Neural progenitor cell (in vitro differentiated cells): ENCODE measurements at places on chromosomes 3 and 15. TPM values are rescaled to one million over a fixed set of nuclear protein-coding genes. Genes with fewer than 3 reads are reported as not detected.

GRCh38 chr3:12943124-12944021 lies 102.0 kb upstream of the RPL32 start:
- DNase-seq: no peak
- no peaks in the 10 kb centered on the region for H3K27me3 ChIP-seq
- H3K27ac ChIP-seq: no peak overlapping the region
- H3K4me1 ChIP-seq: peaks cover 31% of the 10 kb centered on the region
- H3K4me3 ChIP-seq: no peak overlapping the region

DNA sequence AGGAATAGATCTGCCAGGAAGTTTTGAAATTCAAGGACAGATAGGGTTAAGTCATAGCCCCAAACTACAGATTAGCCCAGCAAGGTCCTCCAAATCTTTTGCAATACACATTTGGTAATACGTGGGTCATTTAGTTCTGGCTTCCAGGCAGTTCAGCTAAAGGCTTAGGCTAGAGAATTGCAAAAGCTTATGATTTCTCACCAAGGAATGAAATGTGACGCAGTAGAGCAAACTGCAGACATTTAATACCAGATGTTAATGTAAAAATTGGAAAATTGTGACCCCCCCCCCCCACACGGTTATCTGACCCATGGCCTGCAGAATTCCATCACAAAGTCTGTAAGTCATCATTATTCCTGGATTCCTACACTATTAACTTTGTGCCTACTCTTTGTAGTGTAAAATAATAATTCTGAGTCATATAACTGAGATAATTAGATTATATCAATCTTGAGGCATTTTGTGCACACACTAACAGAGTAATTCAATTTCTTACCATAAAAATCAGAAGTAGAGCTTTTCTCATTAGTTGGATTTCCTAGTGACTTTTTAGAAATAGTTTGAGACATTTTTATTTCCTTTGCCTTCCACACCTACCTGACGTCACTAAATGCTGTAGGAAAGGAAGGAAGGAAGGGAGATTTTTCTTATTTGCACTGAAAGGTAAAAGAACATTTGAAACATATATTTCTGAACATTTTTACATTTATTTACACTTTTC lies 235.2 kb downstream of the DTWD1 start:
- no peak overlapping the region for H3K4me3 ChIP-seq
- no peaks in the 10 kb centered on the region for H3K4me1 ChIP-seq
- H3K27me3 ChIP-seq: no peaks in the 10 kb centered on the region
- no peak for DNase-seq
- no peak overlapping the region for H3K27ac ChIP-seq

GRCh38 chr15:83837945-83838571 lies 184.1 kb downstream of the ADAMTSL3 start:
- no peaks in the 10 kb centered on the region for H3K36me3 ChIP-seq
- H3K27ac ChIP-seq: no peak overlapping the region
- peak; percentile 66 for DNase-seq
- no peaks in the 10 kb centered on the region for H3K27me3 ChIP-seq
- no peaks in the 10 kb centered on the region for H3K4me1 ChIP-seq

DNA sequence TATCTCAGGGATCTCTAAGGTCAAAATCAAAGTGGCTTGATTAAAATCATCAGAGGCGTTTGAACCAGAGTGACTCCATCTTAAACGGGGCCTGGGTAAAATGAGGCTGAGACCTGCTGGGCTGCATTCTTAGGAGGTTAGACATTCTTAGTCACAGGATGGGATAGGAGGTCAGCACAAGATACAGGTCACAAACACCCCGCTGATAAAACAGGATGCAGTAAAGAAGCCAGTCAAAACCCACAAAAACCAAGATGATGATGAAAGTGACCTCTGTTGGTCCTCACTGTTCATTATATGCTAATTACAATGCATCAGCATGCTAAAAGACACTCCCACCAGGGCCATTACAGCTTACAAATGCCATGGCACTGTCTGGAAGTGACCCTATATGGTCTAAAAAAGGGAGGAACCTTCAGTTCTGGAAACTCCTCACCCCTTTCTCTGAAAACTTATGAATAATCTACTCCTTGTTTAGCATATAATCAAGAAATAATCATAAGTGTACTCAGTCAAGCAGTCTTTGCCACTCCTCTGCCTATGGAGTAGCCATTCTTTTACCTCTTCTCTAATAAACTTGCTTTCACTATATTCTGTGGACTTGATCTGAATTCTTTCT lies 143.3 kb upstream of the SLCO3A1 start:
- no peaks in the 10 kb centered on the region for H3K36me3 ChIP-seq
- H3K4me3 ChIP-seq: no peak overlapping the region
- no peak overlapping the region for H3K27ac ChIP-seq
- DNase-seq: no peak
- no peaks in the 10 kb centered on the region for H3K27me3 ChIP-seq

DNA sequence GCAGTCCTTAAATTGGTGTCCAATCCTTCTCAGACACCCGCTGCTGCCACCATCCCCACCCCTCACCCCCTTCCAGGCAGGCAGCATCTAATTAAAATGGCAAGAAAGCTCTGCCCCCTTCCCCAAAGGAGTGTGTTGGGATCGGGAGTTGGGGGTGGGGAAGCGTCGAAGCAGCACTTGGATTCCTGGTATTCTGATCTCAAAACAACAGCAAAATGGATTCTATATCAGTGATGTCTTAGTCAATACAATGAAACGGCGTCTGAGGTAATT lies 1.4 kb downstream of the TNIK start:
- H3K36me3 ChIP-seq: no peaks in the 10 kb centered on the region
- H3K4me3 ChIP-seq: peak overlapping the region; percentile 61
- no peak overlapping the region for H3K27ac ChIP-seq
- DNase-seq: peak; percentile 48
- H3K4me1 ChIP-seq: peaks cover 26% of the 10 kb centered on the region

DNA sequence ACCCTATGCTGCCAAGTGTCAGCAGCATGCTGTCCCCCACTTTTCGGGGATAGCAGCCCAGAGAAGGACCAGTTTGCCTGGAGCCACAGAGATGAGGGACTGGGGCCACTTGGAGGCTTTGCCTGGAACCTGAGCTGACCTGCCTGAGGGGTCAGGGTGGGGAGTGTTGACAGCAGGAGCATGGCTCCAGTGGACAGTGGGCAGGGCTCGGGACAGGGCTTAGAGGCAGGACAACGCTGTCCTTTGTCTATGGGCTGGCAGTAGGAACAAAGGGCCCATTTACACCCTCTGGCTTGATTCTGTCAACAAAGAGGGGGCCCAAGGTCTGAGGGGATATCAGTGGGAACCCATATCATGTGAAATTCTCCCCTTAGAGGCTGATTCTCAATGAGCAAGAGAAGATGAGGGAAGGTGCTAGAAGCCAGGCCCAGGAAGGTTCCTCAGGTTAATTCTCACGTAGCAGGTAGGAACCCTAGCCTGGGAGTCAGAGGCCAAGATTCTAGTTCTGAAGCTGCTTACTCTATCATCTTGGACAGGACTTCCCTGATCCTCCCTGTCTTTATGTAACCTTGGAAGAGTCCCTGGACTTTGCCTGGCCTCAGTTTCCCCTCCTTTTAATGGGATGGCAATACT lies 29.7 kb upstream of the HHATL start:
- H3K36me3 ChIP-seq: no peaks in the 10 kb centered on the region
- DNase-seq: no peak
- peaks cover 18% of the 10 kb centered on the region for H3K4me1 ChIP-seq
- H3K27ac ChIP-seq: no peak overlapping the region
- H3K4me3 ChIP-seq: no peak overlapping the region

DNA sequence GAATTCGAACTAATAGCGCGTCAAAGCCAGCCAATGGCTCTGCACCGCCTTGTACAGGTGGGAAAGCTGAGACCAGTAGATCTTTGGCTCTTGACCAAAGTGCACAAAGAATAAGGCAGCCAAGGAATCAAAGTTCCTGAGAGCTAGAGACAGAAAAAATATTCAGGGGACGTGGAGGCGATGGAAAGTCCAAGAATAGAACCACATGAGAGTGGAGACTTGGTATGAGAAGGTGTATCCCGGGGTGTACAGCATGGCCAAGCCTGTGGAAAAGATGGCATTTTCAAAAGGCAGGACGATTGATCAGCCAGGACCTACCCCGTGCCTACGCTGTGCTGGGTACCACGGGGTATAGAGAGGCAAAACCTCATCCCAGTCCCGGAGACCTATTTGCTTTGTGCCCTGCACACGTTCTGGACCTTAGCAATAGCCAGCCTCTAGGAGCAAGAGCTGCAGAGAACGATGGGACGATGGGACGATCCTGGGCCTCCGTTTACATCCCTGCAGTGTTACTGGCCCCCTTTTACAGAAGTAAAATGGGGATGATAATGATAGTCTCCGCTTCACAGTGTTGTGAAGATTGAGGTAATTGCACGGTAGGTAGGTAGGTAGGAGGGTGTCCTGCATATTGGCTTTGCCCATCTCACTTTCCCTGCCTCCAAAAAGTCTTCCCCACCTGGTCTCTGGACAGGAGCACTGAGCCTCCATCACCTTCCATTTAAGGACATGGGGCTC lies 583 bp upstream of the RBSN start:
- H3K4me3 ChIP-seq: peak overlapping the region; percentile 93
- peaks cover 6% of the 10 kb centered on the region for H3K4me1 ChIP-seq
- H3K27ac ChIP-seq: no peak overlapping the region

- no peaks in the 10 kb centered on the region for H3K27me3 ChIP-seq
- no peak for DNase-seq
- H3K27ac ChIP-seq: no peak overlapping the region
- no peaks in the 10 kb centered on the region for H3K4me1 ChIP-seq
- no peak overlapping the region for H3K4me3 ChIP-seq
Measured at GRCh38 chr3:47314056-47314764, 31.5 kb downstream of the KLHL18 start.

GRCh38 chr15:22978691-22979237 lies 1.4 kb downstream of the CYFIP1 start:
- peaks cover 43% of the 10 kb centered on the region for H3K27me3 ChIP-seq

DNA sequence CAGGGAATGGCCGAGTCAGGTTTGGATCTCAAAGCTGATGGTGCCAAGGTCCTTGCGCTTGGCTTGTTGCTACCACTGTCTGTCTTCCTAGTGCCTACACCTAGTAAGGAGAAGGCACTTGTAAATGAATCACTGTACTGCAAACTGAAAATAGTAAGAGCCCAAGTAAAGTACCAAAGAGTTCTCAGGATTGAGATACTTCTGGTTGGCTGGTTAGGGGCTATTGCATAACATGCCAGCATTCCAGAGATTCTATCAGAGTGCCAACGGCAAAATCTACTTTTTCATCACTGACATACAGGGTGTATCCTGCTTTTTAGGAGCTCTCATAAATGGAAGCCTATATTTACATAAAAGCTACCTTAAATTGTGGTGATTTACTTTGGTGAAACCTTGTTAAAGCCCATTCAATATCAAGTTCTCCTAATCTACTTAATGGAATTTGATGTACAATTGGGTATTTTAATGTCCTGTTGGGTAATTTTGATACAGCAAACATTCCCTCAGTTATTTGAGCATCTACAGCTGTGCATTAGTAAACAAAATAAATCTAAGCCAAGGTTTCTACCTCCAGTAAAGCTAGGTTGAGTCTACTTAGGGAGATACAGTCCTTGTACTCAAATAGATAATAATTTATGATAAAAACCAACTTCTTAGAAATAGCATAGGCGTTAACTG lies 30.7 kb upstream of the CHD2 start:
- no peaks in the 10 kb centered on the region for H3K4me1 ChIP-seq
- DNase-seq: no peak
- H3K36me3 ChIP-seq: no peaks in the 10 kb centered on the region

DNA sequence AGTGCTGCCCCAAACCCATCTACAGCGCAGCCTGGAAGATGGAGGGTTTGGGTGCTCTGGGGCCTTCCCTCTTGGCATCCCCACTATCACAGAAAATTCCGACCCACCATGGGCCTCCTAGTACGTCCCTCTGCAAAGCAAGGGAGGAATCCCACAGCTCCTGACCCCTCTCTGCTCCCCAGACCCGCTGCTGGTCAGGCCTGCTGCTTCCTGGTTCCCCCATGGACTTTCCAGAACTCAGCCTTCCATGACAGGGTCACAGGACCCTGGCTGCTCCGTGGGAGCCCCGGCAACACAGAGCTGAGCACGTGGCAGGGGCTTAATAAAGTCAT lies 3.1 kb upstream of the LOXL1 start:
- no peaks in the 10 kb centered on the region for H3K27me3 ChIP-seq
- H3K4me3 ChIP-seq: no peak overlapping the region
- no peak for DNase-seq
- H3K4me1 ChIP-seq: peaks cover 52% of the 10 kb centered on the region

DNA sequence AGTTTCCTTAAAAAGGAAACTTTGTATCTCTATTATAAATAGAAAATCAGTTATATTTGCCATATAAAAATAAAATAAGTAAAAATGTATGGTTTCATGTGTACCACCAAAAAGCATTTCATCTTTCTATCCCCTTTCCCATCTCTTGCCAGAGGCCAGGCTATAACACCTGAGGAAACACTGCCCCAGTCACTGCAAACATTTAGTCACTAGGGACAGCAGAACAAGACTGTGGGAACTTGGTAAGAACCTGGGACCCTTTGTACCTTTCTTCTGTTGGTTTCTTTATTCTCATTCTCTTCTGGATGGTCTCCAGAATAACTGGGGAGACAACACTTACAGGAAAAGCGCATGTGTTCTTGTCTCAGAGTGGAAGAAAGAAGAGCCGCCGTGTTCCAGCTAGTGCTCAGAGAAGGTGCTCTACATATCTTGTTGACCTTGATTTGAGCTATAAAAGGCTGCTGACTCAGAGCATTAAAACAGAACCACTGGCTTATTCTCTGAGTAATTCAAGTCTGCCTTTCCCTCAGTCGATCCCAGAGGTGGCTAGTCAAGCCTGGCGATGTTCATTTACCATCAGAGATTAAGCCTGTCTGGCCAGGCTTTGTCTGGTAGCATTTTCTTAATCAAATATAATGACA lies 361.6 kb downstream of the RBMS3 start:
- no peaks in the 10 kb centered on the region for H3K36me3 ChIP-seq
- no peak overlapping the region for H3K4me3 ChIP-seq
- no peaks in the 10 kb centered on the region for H3K27me3 ChIP-seq
- no peak for DNase-seq

Gene STRA6
- total RNA-seq: 3.1 and 5.9 TPM in 2 replicates

Gene CLEC3B
- not detected in 2 replicates for total RNA-seq

Gene ITIH3
- not detected in 2 replicates for total RNA-seq

Gene LRRC15
- not detected in 2 replicates for total RNA-seq
